GM12891 (cell line): ENCODE measurements at places on chromosomes 12 and 14.

DNA sequence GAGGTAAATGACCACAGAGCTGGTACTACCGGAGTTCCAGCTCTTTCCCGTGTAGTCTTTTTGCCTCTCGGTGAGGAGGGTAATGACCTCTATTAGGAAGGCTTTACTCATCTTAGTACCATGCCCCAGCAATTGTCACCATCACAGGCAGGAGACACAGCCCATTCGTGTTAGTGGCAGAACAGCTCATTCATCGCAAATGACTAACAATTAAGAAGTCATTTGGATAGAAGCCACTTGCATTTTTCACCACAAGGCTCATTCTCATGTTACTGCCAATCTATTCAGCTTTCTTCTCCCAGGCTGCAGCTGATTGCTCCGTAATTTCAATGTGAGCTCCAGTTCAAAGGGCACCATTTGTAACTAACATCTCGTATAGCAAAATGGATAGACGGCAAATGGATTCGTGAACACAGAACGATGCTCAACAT lies 718.8 kb upstream of the TMEM132C start:
- no peak for DNase-seq

GRCh38 chr12:49868449-49868848 lies 25.5 kb upstream of the BCDIN3D start:
- DNase-seq: no peak

- DNase-seq: peak; percentile 68
These were observed 6.5 kb downstream of the JAG2 start for GRCh38 chr14:105161964-105162668.

DNA sequence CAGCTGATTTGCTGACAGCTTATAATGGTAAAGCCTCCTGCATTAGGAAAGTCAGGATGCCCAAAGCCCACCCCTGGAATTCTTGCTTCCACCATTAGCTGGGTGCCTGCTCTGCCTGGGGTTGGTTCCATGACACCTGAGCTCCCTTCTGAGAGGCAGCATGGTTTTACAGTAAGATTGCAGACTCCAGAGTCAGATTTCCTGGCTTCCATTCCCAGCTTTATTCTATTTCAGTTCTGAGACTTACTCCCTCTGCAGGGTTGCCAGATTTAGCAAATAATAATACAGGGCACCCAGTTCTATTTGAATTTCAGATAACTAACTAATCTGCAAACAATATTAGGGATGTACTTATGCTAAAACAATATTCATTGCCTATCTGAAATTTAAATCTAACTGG lies 12.2 kb downstream of the STAB2 start:
- no peak for DNase-seq

DNA sequence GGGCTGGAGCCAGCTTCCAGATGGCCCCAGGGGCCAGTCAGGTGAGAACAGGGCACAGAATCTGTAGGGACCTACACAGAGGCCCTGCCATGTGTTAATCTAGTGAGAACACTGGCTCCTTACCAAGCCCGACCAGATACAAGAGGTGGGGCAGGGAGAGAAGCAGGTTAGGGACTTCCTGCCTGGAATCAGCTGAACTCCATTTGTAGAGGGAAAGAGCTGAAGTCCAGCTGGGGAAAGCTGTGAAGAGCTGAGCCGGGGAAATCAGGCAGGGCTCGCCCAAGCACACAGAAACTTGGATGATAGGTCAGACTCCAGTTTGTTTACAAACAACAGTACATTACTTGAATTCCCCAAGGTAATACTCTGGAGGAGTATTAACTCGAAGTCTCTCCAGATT lies 46.7 kb downstream of the PTGER2 start:
- no peak for DNase-seq

- DNase-seq: no peak
These were observed 163.7 kb downstream of the SNAPC1 start for GRCh38 chr14:61925732-61926435.

DNA sequence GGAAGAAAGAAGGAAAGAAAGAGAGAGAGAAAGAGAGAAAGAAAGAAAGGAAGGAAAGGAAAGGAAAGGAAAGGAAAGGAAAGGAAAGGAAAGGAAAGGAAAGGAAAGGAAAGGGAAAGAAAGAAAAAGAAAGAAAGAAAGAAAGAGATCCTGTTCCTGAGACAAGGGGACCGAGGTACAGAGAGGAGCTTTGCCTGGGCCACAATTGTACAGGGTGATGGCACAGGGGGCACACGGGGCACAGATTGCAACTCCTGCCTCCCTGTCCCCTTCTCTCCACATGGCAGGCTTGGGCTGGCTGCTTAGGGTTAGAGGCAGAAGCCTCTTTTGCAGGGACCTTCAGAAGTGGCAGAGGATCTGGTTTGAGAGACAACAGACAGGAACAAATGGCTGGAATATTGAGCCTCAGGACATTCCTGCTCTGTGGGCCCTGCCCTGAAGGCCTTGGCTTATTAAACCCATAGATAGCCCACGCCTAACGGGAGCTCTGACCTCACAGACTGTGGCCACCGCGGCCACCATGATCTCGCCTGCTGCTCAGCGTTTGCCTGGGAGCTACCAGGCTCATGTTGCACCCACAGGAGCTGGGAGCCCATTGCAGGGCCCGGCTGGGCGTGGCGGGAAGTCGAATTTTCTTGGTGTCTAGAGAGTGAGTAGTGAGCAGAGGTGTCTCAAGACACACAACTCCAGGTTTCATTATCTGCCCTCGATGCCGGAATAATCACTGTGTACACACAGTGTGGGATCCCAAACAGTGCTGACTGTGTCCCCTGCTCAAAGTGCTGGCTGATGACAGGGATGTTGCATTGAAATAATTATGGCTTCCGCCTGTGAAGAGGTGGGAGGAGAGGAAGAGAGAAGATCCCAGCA lies 147.9 kb upstream of the NCOR2 start:
- no peak for DNase-seq

DNA sequence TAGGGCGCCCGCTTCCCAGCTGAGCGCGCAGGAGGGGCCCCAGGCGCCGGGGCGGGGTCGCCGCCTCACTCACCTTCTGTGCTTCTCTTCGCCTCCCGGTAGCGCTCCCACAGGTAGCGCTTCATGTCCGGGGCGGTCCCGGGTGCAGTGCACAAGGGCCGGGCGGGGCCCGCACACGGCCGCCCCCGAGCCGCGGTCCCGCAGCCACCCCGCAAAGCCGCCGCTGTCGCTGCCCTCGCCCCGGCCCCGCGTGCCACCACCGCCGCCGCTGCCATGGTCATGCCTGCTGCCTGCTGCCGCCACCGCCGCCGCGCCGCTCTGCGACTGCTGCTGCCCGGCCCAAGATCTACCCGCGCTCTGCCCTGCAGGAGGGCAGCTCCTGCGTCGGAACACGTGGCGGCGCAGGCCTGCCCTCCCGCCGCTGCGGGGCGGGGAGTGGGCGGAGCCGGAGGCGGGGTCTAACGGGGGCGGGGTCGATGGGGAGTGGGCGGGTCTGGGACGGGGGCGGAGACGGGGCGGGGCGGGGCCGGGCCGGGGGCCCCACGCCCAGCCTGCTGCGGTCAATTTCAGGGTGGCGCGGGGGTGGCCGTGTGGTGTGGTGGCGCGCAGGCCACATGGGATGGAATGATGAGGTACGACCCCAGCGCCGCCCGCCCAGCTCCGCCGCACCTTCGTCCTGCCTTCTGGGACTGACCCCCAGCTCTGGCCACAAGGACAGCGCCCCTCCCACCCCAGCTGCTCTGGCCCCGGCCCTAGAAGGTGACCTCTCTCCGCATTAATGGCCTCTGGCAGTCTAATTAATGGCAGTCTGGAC lies at the start of gene NT5DC3:
TSS of gene NT5DC3 (minus strand) at position 359 of the 814 bp plus-strand sequence. CDS start at position 281, 78 bp downstream.
- DNase-seq: peak; percentile 78

DNA sequence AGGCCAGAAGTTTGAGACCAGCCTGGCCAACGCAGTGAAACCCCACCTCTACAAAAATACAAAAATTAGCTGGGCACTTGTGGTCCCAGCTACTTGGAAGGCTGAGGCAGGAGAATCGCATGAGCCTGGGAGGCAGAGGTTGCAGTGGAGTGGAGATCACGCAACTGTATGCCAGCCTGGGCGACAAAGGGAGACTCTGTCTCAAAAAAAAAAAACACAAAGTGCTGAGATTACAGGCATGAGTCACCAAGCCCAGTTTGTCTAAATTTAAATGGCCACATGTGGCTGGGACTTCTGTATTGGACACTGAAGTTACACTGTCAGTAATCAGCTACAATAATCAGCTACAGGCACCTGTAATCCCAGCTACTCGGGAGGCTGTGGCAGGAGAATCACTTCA lies 100.9 kb upstream of the AEBP2 start:
- no peak for DNase-seq

DNA sequence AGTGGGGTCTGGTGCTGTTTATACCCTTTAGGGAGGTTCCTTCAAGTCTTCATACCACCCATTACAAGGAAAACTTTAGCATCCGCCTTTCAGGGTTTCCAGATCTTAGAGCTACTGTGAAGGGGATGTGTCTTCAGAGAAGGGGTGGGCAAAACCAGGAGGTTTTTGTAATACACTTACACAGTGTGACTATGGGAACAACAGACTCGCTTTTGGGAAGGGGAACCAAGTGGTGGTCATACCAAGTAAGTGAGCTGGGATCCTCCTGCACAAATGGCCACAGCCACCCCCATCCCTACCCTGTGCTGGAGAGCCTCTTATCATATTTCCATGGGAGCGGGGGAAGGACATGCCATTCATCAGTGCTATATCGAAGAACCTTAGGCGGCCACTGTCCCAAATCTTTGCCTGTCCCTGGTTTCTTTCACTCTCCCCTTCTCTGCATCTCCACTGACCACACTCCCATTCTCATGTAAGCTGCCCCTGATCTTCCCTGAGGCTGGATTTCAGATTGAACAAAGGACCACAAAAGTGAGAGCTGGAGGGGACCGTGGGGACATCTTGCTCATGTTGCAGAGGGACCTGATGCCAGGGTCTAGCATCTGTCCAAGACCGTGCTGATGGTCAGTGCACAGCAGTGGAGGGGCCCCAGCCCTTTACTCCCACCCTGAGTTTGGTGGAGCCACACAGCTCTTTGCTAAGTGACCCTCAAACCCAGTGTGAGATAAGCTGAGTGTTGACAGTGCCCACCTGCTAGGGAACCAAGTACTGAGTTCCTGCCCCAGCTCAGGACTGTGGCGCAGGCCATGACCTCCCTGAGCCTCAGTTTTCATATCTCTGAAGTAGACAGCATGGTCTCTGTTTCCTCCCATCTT lies 51.4 kb downstream of the DAD1 start:
- no peak for DNase-seq

- DNase-seq: no peak
These were observed 36.6 kb downstream of the KRT76 start for GRCh38 chr12:52740584-52740983.

- DNase-seq: no peak
These were observed 825 bp upstream of the CCDC85C start for GRCh38 chr14:99604766-99605298.

GRCh38 chr12:38282886-38283285 lies 33.7 kb upstream of the ALG10B start:
- DNase-seq: no peak

DNA sequence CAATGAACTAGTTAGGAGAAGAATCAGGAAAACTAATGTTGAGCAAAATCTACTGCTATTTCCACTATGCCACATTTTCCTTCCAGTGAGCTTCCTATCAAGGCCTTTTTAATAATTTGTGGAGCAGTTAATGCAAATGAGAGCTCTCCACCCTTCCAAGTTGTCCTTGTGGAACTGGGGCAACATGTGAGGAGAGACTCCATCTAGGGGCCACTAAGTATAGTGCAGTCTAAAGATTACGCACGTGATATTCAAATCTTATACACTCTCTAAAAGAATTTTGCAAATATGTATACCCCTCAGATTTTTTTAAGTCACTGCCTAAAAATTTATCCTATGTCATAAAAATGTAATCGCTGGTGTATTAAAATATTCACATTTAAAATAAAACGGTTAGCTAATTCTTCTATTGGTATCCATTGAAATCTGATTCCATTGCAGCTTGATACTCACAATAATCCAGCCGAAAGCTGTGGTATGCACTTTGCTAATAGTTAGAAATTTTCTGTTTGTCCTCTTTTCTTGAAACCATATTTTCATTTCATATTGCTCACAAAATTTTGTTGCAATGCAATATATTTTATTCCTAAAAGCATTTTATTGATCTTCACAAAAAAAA lies 100.1 kb downstream of the PAH start:
- DNase-seq: no peak

- DNase-seq: no peak
These were observed 4.9 kb upstream of the WIF1 start for GRCh38 chr12:65125975-65126374.

GRCh38 chr12:126432780-126433179 lies 1367.5 kb downstream of the AACS start:
- no peak for DNase-seq

GRCh38 chr12:108847705-108848104 lies 9.7 kb downstream of the SSH1 start:
- DNase-seq: no peak

DNA sequence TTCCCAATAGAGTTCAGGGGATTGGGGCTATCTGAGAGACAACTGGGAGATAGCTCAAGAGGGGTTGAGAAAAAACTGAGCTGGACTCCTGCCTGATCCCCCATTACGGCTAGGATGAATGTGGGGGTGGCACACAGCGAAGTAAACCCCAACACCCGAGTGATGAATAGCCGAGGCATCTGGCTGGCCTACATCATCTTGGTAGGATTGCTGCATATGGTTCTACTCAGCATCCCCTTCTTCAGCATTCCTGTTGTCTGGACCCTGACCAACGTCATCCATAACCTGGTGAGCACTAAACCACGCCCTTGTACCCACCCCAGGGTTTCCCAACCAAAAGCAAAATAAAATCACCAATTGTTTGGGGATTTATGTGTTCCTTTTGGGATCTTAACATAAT lies 1.0 kb downstream of the ORMDL2 start:
- no peak for DNase-seq

GRCh38 chr12:5706247-5706646 lies 238.8 kb downstream of the ANO2 start:
- no peak for DNase-seq

GRCh38 chr12:71958056-71958455 lies 19.4 kb downstream of the TPH2 start:
- DNase-seq: no peak

GRCh38 chr12:26205298-26205697 lies 9.9 kb downstream of the SSPN start:
- no peak for DNase-seq

- DNase-seq: no peak
These were observed 55.1 kb upstream of the ARID2 start for GRCh38 chr12:45674181-45674977.

- DNase-seq: no peak
These were observed 1.0 kb downstream of the KLHL33 start for GRCh38 chr14:20434701-20435581.

DNA sequence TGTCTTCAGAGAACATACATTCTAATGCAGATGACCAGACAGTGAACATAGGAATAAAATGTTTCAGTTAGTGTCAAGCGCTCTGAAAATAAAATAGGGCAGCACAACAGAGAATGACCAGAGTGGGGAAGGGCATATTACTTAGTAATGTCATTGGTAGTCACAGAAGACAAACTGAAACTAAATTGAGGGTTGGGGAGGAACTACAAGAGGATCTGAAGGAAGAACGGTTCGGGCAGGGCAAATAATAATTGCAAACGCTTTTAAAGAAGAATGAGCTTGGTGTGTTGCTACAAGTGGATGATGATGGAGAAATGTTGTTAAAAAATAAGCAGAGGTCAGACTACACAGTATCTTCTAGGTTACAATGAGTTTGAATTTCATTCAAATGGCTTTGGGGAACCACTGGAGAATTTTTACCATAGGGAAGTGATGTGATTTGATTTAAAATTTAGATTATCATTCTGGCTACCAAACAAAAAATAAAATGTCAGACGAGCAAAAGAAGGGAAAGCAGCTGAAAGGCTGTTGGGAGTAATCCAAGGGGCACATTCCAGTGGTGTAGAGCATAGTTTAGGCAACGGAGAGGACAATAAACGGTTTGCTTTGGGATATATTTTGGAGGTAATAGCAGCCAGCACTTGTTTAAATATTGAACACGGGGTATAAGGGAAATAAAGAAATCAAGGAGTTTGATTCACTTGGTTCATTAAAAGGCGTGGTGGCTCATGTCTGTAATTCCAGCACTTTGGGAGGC lies 56.3 kb upstream of the SLC6A13 start:
- no peak for DNase-seq
